ENCODE measurements at places on chromosomes 1 and 21. TPM values are rescaled to one million over a fixed set of nuclear protein-coding genes. Genes with fewer than 3 reads are reported as not detected.

Gene NUF2
- total RNA-seq: 6.8 TPM

Gene AKIRIN1
- 48.0 TPM for total RNA-seq

Gene ZZZ3
- 30.1 TPM for total RNA-seq

Gene OLFML2B
- total RNA-seq: 5.2 TPM

Gene TNNT2
- total RNA-seq: 2.4 TPM

- no peaks in the 10 kb centered on the region for H3K27me3 ChIP-seq
- H3K36me3 ChIP-seq: no peaks in the 10 kb centered on the region
- no peak for DNase-seq
- no peak overlapping the region for H3K4me3 ChIP-seq
Measured at GRCh38 chr1:100545855-100546254, 7.9 kb downstream of the GPR88 start.

DNA sequence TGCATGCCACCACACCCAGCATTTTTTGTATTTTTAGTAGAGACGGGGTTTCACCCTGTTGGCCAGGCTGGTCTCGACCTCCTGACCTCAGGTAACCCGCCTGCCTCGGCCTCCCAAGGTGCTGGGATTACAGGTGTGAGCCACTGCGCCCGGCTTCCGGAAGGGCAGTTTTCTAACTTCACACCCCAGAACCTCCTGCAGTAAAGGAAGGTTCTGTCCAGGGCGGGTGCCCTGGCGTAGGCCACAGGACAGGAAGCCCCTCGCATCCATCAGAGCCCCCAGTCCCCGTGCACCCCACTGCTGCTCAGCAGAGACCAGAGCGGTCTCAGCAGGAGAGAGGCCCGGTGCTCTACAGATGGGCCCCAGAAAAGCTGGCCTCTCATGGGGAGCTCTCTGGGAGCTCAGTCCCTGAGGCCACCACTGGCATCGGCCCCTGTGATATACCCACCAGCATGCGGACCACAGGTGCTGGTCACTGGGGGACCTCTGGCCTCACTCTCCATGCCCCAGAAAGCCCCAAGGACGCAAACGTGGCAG lies 4.1 kb upstream of the DNMT3L start:
- H3K4me1 ChIP-seq: no peaks in the 10 kb centered on the region
- no peaks in the 10 kb centered on the region for H3K27me3 ChIP-seq
- no peak overlapping the region for H3K27ac ChIP-seq
- H3K4me3 ChIP-seq: no peak overlapping the region

GRCh38 chr1:210456731-210457255 lies 128.1 kb downstream of the HHAT start:
- H3K27me3 ChIP-seq: no peaks in the 10 kb centered on the region
- no peak overlapping the region for H3K4me3 ChIP-seq
- H3K4me1 ChIP-seq: no peaks in the 10 kb centered on the region

- H3K4me1 ChIP-seq: no peaks in the 10 kb centered on the region
- no peak for DNase-seq
- H3K36me3 ChIP-seq: no peaks in the 10 kb centered on the region
- no peaks in the 10 kb centered on the region for H3K27me3 ChIP-seq
- H3K4me3 ChIP-seq: no peak overlapping the region
Measured at GRCh38 chr1:211606914-211607753, 28.2 kb upstream of the SLC30A1 start.

DNA sequence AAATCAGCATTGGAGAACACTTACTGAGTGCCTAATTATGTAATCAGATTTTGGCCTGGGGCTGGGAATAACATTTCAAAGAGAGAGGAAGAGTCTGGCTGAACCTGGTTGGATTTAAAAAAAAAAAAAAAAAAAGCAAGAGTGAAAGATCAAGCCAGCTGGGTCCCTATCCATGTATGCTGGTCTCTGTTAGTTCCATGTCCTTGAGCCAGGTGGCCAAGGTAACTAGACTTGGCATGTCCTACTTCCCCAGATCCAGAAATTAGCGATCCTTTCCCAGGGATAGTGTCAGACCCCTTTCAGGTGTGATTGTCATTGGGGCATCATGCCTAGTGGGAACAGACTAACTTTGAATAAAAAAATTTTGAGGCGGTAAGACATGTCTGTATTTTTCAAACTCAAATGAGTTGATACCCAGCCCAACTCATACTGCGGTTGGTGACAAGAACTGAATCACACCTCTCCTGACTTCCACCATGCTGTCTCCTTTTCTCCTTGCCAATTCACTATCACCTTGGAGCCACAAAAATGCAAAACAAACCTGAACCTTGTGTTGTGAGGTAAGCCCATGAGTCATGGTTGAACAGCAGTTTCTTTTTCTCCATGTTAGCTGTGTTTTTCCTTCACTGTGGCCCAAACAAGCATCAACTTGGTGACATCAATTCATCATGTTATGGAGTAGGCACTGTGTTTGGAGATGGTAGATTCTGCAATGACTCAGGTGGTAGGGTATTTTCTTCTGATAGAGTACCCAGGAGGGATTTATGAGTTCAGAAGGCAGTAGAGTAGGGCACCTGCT lies 24.5 kb upstream of the PPP2R5A start:
- no peaks in the 10 kb centered on the region for H3K27me3 ChIP-seq
- no peak overlapping the region for H3K27ac ChIP-seq
- no peaks in the 10 kb centered on the region for H3K36me3 ChIP-seq

Measured in colonic mucosa (tissue), 4 donors.